GM23338 (cell line): ENCODE measurements at places on chromosomes 12 and 14.

DNA sequence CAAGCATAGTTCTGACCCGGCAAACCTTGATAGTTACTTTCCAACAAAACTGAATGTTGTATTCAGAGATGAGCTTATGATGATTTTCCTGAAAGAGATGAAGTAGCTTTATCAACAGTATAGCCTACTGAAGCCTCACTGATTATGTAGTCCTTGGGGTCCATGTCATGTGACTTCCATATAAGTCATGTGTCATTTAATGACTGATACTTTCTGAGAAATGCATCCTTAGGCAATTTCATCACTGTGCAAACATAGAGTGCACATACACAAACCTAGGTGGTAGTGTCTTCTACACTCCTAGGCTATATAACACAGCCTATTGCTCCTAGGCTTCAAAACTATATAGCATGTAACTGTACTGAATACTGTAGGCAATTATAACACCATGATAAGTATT, 28.5 kb upstream of the TUBA1C start:
- DNase-seq: no peak

DNA sequence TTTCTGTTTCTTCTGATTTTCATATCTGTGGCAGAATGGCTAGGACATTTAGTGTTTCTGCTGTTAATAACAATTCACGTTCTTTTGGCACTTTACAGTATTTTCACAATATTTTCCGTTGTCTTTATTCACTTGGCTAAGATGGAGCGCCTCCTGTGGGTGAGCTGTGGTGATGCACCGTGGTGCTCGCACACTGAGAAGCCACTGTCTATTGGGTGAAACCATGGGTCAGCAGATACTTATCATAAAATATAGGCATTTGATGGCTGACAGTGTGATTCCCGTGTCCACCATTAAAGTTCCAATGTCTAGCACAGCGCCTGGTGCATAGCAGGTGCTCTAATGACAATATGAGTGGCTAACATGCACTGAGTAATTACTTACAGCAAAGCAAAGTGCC, 141.8 kb downstream of the VRK1 start:
- DNase-seq: peak; percentile 51

DNA sequence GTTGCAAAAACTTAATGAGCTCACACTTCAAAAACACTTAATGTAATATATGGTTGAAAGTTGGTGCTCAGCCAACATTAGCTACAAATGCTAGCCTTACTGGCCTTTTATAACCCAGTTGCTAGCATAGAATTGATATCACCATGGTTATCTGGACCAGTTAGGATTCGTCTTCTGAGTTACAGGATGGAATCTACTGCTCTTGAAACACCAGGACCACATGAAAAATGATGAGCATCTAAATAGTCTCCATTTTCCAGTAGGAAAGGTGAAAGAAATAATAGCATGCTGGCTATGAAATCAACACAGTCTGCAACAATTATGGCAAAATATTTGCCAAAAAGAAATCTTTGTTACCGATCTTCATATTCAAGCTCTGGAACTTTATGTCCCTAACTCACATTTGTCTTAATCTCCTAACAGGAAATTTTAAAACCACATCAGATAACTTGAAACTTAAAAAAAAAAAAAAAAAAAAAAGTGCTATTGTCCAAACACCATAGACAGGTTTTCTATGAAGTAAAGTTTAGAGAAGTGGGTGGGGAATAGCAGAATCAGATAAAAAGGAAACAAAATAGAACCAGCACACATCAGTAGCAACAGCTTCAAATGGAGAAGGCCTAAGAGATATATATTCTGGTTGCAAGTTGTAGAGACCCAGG, 12.6 kb upstream of the CD69 start:
- DNase-seq: no peak

DNA sequence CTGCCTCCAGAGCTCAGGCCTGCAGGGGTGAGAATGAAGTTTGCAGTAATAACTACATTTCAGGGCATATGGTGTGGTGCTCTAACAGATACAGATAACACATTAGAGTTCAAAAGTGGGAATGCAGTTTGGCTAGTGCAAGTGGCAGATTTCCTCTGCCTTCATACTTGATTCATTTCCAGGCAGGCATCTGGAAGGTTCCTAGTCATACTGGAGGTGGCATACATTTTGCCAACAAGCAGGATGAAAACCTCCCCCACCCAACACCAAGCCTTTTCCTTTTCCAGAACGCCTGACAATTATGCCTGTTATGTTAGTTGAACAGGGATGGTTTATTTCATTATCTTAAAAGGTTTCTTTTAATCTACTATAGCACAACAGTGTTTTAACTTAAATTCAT, 24.3 kb downstream of the VTI1B start:
- no peak for DNase-seq

GRCh38 chr12:1873531-1874510, 44.6 kb downstream of the CACNA2D4 start:
- no peak for DNase-seq

GRCh38 chr14:71060825-71061455, 153.7 kb downstream of the PCNX1 start:
- DNase-seq: no peak

- no peak for DNase-seq
Measured at GRCh38 chr12:16324772-16325171, 22.7 kb upstream of the MGST1 start.

- no peak for DNase-seq
Measured at GRCh38 chr12:128534906-128535305, 267.9 kb downstream of the TMEM132C start.

DNA sequence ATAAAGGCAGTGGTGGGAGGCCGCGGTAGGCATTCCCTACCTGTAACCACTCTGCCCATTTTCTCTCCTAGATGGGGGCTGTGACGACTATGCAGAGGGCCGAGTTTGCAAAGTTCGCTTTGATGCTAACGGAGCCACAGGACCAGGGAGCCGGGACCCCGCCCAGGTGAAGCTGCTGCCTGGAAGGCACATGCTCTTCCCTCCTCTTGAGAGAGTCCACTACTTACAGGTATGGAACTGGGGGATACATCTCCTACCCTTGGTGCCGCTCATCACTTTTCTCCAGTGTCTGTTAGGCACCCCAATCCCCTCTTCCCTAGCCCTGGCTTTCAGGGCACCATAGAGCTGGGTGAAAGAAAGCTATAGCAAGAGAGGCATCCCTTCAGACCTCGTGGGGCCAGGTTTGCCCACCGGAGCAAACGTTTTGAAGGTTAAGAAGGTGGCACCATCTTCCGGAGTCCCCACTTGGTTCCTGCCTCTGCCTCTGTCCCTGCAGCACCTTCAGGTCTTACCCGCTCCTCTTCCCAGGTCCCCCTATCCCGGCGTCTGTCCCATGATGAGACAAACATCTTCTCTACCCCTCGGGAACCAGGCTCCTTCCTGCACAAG, 2.0 kb upstream of the P3H3 start:
- no peak for DNase-seq

DNA sequence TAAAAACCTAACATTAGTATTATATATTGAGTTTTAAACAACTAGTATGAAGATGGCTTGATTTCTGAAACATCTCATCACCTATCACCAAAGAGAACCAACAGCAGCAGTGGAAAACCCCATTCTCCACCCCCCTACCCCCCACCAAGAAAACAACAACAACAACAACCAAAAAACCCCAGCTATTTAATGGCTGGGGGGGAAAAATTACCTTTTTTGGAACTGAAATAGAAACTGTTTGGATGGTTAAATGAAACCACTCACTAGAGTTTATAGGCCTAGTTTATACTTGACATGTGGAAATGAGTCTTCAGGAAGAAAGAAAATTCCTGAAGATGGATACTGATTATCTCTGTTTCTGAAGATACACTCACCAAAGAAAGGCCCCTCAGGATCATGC, 30.3 kb downstream of the PPP2R5E start:
- no peak for DNase-seq

DNA sequence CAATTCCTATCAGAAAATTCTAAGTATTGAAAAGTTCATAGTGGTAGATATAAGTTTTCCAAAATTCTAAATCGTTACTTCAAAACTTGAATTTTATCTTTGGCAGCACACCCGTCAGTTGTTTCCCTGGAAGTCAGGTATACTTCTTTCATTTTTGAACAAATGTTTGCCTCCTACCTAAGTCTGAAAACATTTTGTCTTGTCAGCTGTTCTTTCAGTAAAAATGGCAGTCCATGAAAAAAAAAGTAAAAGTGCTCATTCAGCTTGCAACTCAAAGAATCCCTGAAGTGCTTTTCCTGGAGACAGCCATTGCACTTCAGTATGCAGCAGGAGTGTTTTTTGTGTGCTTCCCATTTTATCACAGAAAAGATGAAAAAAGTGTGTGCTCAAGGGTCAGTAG, 130.1 kb upstream of the NEDD1 start:
- DNase-seq: no peak
